Activated CD4-positive, alpha-beta T cell treated with anti-CD3 and anti-CD28 coated beads, Interleukin-2, amount 50 U/mL, for 1 hour (primary cell): ENCODE measurements at places on chromosomes 11 and 22.

- no peak for DNase-seq
Observed at GRCh38 chr11:44224867-44225501, 85.0 kb downstream of the ALX4 start.

- DNase-seq: no peak
Observed at GRCh38 chr22:32232191-32232830, 22.8 kb downstream of the SLC5A4 start.

GRCh38 chr11:120219232-120219937 is 8.6 kb downstream of the OAF start:
- DNase-seq: no peak

- no peak for DNase-seq
Observed at GRCh38 chr11:15166204-15166603, 51.5 kb downstream of the INSC start.

DNA sequence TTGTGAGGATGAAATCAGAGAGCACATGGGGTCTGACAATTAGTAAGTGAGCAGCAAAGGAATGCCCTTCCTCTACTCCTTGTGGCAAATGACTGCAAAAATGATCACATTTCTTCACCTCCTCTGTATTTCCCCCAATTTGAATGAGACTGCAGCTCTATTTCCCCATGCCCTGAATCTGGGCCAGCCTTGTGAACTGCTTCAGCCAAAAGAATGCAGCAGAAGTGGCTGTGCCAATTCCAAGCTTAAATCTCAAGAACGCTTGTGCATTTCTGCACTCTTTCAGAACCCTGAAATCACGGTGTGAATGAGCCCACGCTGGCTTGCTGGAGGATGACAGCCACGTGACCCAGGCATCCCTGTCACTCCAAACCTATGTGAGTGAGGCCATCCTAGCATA is 9.9 kb downstream of the SLC43A3 start:
- DNase-seq: no peak

GRCh38 chr11:118434553-118435289 is 1.6 kb upstream of the KMT2A start:
- peak; percentile 44 for DNase-seq

GRCh38 chr22:32218470-32218869 is 13.6 kb upstream of the RFPL2 start:
- DNase-seq: no peak

- DNase-seq: no peak
Observed at GRCh38 chr11:78737301-78737700, 162.6 kb upstream of the NARS2 start.

DNA sequence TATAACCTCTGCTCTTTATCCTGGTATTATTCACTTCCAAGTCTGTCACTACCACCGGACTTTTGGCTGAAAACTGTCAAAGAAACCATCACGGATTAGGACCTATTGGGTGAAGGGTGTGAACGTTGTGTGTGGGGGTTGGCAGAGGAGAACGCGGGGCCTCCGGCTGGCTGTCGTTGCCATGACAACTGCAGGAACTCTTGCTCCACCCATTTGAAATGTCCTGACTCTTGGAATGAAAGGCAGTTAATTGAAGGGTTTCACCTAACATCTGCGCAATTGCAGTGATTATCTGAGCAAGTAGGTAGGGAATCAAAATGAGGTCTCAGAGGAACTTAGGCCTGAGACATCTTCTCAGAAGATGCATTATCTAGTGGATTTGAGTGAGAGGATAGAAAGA is 60.9 kb upstream of the CLMP start:
- no peak for DNase-seq
